CD4-positive, CD25-positive, alpha-beta regulatory T cell (primary cell): ENCODE measurements at places on chromosomes 6 and 20.

DNA sequence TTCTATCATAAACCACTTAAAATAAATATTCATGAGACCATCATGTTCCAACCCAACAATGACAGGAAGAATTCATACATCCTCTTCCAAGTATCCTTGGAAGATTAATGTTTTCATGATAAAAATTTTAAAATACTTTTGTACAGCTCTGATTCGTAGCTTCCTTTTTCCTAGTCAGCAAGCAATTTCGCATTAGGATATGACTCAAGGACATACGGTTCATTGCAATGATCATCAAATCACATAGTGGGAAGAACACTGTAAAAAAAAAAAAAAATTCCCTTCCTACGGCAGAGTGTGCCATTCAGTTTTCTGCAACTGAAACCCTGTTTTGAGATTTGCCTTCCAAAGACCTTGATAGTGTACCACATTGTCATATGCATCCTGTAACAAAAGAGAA, 35.3 kb upstream of the GFOD1 start:
- no peak for DNase-seq

DNA sequence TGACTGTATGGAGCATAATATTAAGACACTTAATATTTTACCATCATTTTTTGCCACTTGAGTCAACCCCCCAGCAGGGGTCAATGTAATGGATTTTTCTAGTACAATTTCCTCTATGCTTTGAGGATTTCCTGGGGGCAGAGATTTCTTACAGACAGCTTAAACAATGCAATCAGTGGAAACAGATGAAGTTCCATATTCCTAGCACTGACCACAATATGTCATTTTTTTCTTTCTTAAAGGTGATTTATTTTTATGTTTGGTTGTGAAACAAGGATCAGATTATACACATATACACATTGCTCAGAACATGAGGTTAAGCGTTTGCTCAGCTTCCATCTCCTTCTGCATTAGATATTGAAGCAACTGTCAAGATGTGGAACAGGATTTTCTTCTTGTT, 82.0 kb upstream of the ID4 start:
- no peak for DNase-seq

DNA sequence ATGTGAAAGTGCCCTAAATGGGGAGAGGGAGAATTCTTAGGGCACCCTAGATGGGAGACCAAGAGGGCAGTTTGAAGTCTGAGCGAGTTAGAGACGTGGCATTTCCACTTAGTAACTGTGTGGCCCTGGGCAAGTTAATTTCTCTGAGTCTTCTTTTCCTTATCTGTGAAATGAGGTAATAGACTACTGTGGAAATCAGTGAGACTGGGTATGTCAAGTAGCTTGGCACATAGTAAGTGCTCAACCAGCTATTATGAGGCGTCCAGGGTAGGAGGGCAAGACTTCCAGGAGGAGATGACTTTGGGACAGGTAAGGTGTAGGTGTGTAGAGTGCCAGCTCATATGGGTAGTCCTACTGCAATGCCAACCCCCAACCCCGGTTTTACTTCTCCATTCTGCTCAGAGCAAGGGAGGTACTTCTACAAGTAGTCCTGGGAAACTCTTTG, 770 bp downstream of the KIF3B start:
- peak; percentile 24 for DNase-seq

- DNase-seq: no peak
Observed at GRCh38 chr6:41547799-41548097, 1.6 kb downstream of the FOXP4 start.

DNA sequence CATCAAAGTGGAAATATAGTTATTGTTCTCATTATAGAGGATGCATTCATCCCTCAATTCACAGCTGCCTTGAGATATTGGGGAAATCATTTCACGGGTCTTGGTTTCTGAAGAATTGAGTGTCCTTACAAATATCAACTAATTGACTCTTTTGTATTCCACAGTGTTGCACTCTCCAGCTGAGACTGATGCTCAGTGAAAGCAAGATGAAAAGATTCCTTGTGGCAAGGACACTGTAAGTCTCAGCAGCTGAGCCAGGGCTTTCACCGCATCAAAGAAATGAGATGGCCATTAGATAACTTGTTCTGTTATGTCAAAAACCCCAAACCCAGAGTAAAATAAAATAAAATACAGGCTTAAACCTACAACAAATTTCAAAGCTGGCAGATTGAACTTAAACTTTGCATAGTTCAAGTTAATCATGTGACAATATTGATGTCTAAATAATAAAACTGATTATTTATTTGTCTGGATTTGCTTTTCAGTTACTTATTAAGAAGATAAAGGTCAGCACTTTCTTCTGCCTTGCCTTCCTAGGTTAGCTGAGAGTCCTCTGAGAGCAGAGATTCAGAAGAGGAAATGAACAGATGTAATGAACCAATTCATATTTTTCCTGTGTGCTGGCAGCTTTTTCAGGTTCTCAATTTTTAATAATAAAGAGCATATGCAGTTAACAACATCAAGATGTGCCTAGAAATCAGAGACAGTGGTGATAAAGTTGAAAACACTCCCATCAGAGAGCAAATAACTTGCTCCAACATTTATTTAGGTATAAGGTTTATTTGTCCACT, 82.4 kb upstream of the SMLR1 start:
- DNase-seq: no peak

DNA sequence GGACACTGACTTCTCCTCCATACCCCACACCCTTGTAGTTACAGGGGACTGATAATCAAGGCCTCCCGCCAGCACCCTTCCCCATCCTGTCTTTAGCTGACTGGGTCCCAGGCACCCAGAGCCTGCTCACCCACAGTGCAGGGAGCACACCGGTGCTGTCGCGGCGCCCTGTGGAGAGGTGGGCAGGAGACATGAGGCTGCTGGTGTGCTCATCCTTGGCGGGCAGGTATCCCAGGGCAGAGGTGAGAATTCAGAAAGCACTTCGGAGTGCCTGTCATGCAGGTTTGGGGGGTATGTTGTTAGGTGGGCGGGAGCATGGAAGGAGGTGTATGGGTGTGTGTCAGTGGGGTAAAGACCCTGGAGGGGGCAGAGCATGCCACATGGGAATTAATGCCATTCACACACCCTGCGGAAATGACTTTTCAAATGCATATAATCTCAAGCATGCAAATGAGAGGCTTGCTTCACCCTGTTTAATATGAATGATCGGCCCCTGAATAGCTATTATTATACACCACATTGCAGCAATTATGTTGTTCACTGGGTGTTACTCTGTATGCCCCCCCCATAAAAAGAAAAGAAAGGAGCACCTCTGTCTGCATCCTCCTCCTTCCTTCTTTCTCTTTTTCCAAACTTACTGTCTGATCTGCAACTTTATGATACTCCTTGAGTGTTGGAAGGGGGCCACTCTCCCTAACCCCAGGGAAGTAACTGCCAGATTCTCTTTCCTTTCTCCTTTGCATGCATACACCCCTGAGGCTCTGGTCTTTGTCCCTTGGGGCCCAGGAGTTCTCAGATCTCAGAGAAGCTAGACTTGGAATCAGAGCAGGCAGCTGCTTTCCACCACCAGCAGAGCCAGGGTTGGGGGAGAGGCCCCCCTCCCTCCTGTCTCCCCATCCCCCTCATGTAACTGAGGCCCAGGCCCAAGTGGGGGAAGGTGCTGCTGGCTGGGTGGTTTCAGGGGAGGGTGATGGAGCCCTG, 16.0 kb downstream of the FOXP4 start:
- DNase-seq: no peak

DNA sequence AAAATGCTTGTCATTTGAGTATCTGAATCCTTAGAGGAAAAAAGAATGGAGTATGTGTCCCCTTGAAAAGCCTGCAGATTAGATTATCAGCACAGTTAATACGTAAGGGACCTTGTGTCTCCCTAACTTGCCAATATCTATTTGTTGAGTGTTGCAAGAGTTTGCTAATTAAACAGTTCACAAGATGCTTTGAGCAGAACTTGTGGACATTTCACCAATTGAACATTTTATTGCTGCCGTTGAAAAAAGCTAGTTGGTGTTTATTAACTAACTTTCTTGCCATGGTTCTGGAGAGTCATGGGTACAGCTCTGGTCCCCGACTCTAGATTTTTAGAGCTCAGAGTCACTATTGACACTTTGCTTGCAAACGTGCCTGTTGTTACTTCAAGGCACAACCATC, 30.6 kb upstream of the PRDM1 start:
- DNase-seq: no peak

DNA sequence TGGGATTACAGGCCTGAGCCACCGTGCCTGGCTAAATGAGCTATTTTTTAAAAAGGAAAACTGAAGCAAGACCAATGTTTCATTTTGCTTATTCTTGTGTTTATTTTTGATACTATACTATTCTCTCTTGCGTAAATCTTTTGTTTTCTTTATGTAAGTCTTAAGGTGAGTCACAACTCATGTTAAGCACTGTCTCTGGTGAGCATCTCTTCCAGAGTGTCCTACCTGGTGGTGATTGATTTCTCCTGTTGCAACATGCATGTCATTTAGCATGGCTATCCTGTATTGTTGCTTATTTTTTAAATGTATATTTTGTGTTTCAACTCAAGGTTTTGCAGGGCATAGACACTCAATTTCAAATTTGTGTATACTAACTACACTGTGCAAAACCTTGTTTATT, 336.0 kb downstream of the RFPL4B start:
- no peak for DNase-seq

GRCh38 chr20:63118303-63119120, 97.4 kb downstream of the YTHDF1 start:
- DNase-seq: no peak

DNA sequence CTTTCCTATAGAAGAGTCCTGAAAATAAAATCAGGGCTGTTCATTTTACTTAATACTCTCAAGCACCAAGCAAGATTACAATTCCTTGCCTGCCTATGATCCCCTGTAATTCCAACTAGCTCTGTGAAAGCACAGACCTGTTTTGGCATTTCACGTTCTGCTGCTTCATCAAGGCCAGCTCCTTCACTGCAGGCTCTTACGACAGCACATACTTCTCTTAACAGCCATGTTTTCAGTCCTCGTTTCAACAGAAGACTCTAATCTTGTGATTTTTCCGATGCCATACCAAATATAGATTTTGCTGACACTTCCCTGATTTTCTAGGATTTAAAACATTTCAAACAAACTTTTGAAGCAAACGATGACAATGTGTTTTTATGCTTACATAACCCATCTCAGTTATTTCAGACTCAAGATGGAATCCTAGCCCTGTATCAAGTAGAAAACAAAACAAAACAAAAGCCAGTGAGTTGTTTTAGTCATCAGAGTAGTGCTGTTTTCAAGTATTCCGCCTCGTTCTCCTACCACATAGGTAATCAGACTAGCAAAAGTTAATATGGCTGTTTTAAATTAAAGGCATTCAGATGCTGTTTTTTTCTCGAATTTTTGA, 616.5 kb upstream of the CITED2 start:
- no peak for DNase-seq

GRCh38 chr20:10412591-10413408, 21.2 kb downstream of the MKKS start:
- DNase-seq: no peak

DNA sequence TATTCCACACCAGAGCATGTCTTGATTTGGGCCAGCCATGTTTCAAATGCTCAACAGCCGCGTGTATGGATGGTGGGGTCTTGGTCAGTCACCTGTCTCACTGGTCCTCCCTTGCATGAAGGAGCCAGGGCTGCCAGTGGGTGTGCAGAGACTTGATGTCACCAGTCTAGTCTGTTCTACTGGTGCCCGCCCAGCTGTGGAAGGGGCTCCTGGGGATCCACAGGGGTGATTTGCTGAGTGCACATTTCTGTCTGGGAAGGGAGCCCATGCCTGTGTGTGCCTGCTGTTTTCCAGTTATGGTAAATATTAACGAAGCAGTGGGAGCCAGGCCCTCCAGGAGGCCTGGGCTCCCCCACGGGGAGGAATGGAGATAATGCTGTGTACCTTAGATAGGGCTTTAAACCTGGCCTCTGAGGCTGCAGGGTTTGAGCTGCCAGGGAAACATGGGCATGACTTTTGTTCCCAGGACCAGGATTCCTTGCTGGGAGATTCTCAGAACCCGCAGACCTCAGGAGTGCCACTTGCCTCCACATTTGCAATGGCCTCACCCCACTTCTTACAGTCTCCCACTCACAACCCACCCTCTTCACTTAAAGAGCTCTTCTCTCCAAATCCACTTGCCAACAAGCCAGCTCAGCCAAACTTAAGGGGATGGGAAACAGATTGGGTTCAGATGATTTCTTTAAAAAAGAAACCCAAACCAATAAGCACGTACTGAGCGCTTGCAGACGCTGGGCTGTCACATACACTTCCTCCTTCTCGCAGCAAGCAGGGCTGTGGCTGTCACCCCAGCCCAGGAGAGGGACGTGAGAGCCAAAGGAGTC, 54.1 kb downstream of the VEGFA start:
- no peak for DNase-seq

GRCh38 chr20:57380081-57380750, 11.0 kb upstream of the RBM38 start:
- DNase-seq: no peak

DNA sequence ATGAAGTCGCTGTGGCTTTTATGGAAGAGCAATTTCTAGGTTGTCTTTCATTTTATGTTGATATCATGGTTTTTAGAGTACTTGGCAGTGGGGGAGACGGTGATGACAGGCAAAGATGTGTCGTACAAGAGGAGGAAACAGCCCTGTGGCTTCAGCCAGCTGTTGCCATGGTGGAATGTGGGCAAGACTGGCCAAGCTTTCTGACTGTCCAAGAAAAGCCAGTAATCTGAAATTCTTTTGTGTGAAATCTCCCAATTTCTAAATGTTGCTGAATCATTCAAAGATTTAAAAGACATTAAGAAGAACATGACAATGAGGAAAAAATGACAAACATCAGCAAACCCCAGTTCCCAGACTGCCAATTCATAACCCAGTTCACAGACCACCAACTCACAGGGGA, 23.1 kb downstream of the PFDN4 start:
- no peak for DNase-seq

GRCh38 chr6:12030993-12031550, 19.0 kb downstream of the HIVEP1 start:
- no peak for DNase-seq

- DNase-seq: no peak
Observed at GRCh38 chr6:45461486-45461885, 83.8 kb upstream of the SUPT3H start.

- DNase-seq: peak; percentile 11
Observed at GRCh38 chr6:161152907-161153662, 120.8 kb downstream of the AGPAT4 start.

GRCh38 chr6:49515485-49516146, 15.9 kb downstream of the GLYATL3 start:
- DNase-seq: no peak

DNA sequence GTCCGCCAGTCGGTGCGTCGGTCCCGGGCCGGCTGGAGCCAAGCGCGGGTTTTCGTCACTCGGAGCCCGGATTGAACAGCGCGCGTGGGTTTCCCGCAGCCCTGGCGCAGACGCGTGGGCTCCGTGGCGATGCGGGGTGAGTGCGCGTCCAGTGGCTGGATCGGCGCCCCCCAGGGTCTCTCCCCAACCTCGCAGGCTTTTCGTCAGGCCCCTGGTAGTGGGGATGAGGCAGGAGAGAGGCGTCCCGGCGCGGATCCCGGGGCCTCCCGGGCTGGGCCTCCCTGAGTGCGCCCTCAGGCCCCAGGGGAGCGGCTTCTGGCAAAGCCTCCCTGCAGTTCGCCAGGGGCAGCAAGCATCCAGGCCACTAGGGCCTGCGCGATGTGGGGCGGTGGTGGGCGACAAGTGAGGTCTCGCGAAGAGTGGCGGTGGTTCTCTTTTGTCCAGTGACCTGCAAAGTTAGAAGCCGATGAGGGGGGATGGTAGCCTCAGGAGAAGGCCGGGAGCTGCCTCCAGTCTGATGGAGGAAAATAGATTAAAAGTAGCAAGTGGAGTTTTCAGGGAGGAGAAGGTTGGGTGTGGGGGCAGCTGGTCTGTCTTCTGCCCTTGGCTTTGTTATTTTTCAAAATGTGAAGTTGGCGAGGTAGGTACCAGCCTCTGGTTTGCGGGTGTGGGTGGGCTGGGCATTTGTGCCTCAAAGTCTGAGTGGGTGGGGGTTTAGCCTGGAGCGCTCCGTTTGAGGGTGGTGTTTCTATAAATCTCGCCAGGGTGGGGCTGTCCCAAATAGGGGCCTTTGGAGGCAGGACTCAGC, 1.6 kb downstream of the TOX2 start:
- DNase-seq: no peak
